ENCODE measurements at places on chromosomes 4 and X.

DNA sequence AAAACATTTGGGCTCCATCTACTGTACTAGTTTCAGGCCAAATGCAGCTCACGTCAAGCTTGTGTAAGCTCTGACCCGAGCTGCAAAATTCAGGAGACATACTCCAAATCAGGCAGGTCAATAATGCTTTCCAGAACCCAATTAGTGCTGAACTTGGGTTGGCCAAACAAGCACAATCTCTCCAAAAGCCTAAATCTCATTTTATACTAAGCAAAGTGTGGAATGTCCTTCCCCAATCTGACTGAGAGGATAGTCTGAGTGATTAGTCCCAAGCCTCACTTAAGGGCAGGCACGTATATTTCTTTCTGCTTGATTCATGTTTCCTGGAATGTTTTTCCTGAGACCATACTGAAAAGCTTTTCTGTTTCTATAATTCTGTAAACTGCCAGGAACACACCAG is 79.9 kb downstream of the NKX6-1 start:
- DNase-seq = no peak

DNA sequence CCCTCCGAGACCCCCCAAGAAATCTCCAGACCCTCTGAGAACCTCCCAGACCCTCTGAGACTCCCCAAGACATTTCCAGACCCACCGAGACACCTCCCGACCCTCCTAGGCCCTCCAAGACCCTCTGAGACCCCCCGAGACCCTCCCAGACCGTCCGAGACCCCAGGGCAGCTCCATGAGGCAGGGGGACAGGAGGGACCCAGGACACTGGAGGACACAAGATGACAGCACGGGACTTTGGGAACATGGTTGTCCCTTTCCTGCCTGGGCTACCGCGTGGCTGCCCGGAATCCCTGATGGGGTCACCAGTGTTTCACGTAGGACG is 10.3 kb downstream of the CTBP1 start:
- no peak for DNase-seq

DNA sequence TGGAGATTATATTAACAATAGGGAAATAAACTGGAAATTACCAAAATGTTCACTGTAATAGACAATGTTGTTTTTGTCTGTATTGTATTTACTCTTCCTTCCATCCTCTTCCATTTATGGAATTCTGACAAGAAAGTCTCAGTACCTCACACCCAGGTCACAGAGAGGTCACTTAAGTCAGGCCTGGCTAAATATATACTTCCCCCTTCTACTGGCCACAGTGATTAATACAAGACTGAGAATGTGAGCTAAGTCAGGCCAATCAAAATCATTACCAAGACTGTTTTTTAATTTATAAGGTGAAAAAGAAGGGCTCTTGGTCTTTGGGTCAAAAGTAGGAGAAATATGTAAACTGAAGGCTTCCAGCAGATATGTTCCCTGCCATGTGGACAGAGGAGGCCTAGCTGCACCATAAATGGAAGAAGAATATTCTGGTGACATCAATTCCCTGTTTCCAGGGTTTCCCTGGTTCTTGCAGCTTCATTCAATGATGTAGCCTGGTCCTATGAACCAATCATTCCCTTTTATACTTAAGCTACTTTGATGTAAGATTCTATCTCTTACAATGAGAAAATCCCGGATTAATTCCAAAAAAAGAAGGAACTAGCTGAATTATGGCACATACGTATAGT is 64.3 kb downstream of the LRBA start:
- DNase-seq = no peak

- peak; percentile 65 for DNase-seq
Observed at GRCh38 chr4:149836546-149836945, 20.9 kb upstream of the IQCM start.

GRCh38 chrX:153968754-153969124 is 2.9 kb downstream of the HCFC1 start:
- DNase-seq = no peak

GRCh38 chr4:36243355-36244256 is 708 bp downstream of the ARAP2 start:
- DNase-seq = peak; percentile 8

DNA sequence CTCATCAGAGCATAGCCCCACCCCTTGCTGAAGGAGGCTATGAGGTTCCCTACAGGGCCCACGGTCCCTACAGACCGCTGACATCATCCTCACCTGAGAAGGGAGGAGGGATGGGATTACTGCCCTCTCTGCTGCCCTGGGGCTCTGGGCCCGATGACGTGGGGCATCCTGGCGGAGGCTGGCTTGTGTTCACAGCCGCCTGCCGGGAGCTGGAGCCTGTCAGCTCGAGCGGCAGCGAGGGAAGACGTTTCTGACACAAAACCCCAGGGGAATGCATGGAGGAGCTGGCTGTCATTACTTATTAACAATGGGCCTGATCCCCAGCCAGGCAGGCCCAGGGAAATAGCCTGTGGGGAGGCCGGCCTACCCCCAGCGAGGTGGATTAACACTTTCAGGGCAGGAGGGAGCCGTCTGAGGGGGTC is 106.6 kb upstream of the ATP6AP2 start:
- DNase-seq = no peak

DNA sequence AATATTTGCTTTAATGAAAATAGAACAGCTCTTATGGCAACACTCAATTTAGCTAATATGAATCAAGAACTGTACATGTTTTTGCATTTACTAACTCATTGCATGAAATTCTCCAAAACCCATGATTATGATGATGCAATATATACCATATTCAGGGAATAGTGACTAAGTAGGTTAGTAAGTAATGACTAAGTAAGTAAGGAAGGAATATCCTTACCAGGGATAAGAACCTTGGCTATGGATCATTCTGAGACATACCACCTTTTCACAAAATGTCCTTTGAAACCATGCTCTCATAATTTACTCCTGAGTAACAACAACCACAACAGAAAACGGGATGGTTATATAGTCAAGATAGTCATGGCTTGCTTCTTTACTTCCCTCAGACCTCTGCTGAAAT is 1513.0 kb downstream of the STIM2 start:
- peak; percentile 39 for DNase-seq

DNA sequence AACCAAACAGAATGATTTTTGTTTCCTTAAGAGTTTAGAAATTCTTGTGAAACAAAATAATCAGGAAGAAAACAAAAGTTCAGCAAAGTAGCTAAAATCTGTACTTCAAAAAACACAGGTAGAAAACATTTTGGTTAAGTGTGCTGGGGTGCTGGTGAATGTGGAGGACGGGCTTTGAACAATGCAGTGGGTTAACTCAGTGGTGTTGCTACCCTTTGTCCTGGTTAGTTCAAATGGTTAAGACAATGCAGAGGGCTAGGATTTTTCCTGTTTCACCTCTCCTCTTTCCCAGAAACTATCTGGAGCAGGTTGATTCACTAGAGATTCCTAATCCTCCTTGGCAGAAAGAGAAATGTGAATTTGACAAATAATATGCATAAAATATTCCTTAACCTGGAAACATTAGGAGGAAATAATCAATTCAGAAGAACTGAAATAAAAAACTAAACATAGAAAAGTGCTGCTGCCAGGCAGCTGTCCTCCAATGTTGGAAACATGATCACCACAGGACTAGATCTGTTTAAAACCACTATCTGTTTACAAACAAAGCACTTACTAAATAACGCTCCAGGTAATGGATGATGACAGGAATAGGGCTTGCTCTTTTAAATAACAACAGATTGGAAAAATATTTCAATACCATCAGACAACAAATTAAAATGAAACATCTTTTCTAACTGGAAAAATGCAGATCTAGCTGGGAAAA is 148.9 kb downstream of the MAML3 start:
- no peak for DNase-seq

GRCh38 chrX:19728915-19729314 is 158.5 kb downstream of the SH3KBP1 start:
- no peak for DNase-seq

GRCh38 chrX:45517090-45517973 is 316.7 kb upstream of the DIPK2B start:
- DNase-seq = peak; percentile 84

DNA sequence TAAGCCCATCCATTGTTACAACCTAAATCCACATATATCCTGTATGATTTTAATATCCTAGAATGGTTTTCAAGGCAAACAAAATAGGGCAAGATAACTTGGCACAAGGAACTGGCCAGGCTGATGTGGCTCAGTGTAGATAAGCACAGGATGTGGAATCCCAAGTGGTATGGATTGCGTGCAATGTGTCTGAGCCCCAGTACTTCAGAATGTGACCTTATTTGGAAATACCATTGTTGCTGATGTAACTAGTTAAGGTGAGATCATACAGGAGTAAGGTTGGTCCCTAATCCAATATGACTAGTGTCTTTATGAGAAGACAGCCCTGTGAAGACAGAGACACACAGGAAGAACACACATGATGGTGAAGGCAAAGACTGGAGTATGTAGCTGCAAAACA is 72.4 kb downstream of the IL21 start:
- no peak for DNase-seq

DNA sequence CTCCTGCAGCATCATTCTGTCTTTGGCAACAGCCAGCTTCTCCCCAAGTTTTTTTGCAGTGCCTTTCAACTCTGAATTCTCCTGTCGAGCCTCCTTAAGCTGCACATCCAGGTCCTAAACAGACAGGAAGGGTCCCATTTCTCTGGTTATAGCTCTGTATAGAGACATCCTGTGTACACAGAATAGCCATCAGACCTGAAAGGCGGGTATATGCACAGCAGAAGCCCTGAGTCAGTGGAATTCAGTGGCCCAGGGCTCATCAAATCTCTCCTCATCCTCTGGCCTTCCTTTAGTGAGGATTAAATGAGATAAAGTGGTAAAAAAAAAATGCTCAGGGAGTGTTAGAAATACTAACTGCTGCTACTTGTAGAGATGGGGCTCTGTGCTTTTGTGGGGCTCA is 73.8 kb downstream of the FAM184B start:
- no peak for DNase-seq

Measured in foreskin fibroblast (primary cell).